B cell (primary cell): ENCODE measurements at places on chromosomes 7 and 10. TPM values are rescaled to one million over a fixed set of nuclear protein-coding genes. Genes with fewer than 3 reads are reported as not detected.

DNA sequence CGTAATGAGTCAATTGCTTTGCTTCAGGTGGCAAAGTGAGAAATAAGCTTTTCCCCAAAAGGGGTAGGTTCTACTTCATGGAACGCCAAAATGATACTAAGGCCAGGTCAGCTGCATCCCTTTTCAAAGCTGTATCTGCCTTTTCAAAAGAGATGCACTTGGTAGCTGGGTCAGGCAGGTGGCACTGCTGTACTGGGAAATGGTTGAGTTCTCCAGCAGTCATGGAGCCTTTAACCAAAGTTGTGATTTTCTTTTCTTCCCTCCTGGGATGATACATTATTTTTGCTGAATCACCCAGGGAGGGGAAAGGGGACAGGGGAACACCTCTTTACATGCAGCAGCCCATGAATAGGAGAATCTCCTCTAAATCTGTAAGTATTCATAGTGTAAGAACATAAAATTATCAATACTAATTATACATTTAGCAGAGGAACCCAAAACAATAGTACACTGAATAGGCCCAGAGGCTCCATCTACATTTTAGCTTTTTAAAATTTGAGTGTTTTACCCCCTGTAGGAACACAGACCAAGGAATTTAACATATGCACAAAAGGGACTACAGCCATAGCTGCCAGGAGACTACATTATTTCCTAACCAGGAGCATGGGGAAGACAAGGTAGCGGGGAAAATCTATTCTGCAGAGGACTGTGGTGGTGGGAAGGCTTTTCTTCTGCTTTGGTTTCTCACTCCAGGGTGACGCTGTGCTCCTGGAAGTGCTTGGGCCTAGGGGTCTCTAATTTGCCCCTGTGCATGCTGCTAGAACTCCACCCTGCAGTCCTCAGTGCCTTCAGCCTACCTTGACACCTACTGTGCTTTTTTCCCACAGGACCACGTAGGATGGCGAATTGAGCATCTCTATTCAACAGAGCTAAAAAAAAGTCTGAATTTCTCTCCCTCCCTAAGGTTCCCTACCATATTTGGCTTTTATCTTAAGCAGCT, 6.4 kb upstream of the GPR22 start:
- peak; percentile 67 for DNase-seq

The GPR26 gene
- not detected in 2 replicates for total RNA-seq

- DNase-seq, result no peak
These were observed 36.0 kb downstream of the KIAA1549 start for GRCh38 chr7:138945154-138945553.

The PCGF6 gene
- total RNA-seq, result 7.4 and 8.9 TPM in 2 replicates

DNA sequence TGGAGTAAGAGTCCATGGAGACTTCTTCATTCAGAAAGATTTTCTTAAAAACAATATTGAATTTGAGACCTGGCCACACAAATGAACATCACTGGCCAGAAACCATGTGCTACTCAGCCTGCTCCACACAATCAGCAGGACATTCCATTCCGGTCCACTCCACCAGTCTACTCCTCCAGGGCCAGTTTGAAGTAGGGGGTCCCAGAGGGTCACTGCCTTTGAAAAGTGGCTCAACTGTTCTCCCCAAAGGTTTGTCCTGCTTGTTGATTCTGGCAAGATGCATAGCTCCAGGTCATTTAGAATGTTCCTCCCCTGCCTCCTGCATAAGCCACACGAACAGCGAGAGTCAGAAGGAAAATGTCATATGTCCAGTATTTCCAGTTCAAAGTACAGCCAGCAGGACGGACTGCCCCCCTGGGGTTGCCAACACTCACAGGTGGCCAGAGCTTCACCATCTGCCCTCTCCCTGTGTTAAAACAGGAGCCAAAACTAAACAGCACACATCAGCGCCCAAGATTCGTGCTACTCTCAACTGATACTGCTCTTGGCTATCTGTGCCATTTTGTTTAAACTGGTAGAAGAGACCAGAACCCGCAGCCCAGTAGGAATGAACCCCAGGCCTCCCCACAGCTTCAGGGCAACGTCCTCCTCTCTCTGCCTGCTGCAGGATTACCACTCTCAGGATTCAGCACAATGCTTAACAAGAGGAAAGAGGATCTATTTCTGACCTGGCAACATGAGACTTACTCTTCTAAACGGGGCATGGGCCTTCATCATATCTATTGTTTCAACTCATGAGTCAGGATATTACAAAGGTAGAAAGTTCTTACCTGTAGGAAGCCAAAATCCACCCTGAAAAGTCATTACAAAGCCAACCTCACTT, 11.3 kb downstream of the GRB10 start:
- no peak for DNase-seq

The LRRC18 gene
- total RNA-seq, result not detected in 2 replicates

- no peak for DNase-seq
These were observed 96.5 kb downstream of the KAT6B start for GRCh38 chr10:74922921-74923320.

DNA sequence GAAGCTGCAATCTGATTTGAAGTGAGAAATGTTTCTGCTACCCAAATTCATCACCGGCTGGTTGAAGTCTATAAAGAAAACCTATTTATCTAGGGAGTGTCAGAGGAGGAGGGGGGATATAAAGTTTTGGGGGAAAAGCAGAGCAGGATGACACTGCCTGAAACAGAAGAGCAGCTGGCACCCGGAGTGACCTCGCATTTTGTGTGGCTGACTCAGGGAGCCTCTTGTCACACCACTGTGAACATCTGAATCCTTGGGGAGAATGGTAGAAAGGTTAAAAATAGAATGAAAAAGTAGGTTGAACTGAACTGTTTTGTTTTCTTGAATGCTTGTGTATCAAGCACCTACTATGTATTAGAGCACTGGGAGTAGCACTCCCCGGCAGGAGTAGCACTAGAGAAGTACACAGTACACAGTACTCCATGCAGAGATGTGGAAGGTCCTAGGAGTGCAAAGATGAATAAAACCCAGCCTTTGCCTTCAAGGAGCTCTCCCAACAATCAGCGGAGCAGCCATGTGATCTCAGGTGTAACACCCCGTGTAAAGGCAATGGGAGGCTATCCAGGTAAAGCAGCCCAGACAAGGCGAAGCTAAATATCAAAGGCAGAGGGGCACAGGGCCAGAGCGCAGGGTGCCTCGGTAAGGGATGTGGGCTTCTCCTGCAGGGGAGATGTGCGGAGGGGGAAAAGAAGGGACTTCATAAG, 13.5 kb downstream of the CRTAC1 start:
- no peak for DNase-seq
